ENCODE measurements at places on chromosomes 12 and 14. TPM values are rescaled to one million over a fixed set of nuclear protein-coding genes. Genes with fewer than 3 reads are reported as not detected.

The KCNA5 gene
- not detected for total RNA-seq

The MAP3K9 gene
- 14.7 TPM for total RNA-seq

The FOXG1 gene
- total RNA-seq = under 0.01 TPM

The SLCO1B3 gene
- total RNA-seq = not detected

The MUCL1 gene
- total RNA-seq = not detected

Data from placental epithelial cell (primary cell).